ENCODE measurements at places on chromosomes 11 and 22.

DNA sequence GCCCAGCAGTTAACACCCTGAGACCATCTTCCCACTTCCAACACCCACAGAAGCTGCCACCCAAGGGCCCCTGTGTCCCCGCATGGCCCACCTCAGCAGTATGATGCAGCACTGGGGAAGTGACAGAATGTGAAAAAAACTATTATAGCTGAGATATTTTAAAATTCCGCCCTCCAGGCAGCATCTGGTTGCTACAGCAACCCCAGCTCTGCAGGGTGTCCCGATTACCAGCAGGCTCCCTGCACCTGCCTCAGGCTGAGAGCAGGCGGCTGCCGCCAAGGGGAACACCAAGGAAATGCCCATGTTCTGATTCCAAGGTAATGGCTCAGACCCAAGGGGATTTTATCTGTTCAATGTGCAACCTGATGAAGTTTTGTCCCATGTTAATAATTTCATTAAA, 10.5 kb upstream of the TMEM121B start:
- no peak for DNase-seq

GRCh38 chr11:64971421-64972233, at the start of gene MAJIN:
MAJIN (minus strand) TSS chr11:64972108; CDS start chr11:64959405, 12,703 bp downstream.
- peak; percentile 72 for DNase-seq

DNA sequence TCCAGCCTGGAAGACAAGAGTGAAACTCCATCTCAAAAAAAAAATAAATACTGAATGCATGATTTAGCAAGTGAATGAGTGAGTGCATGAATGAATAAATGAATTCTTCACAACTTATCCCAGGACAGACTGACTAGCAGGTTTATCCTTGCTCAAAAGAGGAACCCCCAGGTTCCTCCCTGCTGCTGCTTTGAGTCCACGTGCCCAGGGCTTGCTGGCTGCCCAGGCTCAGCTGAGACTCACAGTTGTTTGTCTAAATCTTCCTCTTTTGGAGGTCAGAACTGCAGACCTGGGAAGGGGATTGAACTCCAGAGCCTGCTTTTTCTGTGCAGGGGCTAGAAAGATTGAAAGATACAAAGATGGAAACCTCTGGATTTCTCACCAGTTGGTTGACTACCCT, 117.4 kb upstream of the TMEM45B start:
- no peak for DNase-seq

- DNase-seq = no peak
These were observed 45.4 kb upstream of the RCN1 start for GRCh38 chr11:32045456-32045855.

- no peak for DNase-seq
These were observed 23.7 kb upstream of the CTR9 start for GRCh38 chr11:10727146-10727851.

DNA sequence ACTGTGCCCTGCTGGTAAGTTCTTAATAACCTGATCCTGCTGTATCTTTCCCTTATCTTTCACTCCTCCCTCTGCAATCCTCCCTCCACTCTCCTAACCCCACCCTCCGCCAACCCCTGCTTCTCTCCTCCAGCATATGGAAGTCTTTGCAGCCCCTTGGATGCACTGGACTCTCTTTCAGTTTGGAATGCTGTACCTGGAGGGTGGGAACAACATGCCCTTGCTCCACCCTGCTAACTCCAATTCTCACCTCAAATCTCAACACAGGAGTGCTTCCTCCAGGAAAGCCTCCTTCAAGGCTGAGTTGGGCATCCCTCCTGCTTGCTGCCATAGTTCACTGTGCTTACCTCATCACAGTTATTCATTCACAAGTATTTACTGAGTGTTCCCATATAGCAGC, 52.8 kb upstream of the LDLRAD3 start:
- DNase-seq = no peak

DNA sequence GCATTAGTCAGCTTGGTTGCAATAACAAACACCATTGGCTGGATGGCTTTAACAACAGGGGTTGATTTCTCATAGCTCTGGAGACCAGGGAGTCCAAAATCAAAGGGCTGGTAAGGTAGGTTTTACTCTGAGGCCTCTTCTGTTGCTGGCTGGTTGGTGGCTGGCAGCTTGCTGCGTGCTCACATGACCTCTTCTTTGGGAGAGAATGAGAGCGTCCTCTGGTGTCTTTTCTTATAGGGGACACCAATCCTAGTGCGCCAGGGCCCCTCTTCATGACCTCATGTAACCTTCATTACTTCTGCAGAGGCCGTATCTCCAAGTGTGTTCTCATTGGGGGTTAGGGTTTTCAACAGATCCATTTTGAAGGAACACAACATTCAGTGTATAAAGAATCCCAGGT, 1308.3 kb downstream of the TBC1D22A start:
- no peak for DNase-seq

- no peak for DNase-seq
These were observed 6.4 kb downstream of the RAC2 start for GRCh38 chr22:37237371-37238268.

DNA sequence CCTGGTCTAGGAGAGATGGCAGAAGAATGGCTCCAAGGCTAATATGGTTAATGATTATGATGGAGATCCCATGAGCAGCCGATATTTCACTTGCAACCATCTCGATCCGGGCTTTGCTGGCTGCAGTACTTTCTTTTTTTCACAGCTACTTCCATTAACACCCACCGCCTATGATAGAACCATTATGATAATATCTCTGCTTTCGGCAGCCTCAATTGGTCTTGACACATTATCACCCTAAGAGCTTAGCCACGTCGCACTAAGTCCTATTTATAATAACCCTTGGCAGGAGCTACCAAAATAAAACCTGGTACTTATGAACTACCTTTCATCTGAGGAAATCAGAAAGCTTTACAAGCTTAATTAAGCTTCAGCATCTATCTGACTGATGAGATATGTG, 7.6 kb upstream of the FJX1 start:
- no peak for DNase-seq
